ENCODE measurements at places on chromosomes 4 and X. TPM values are rescaled to one million over a fixed set of nuclear protein-coding genes. Genes with fewer than 3 reads are reported as not detected.

FGFBP1 gene
- polyA plus RNA-seq = not detected

YIPF7 gene
- polyA plus RNA-seq = not detected

MAML3 gene
- 1.9 TPM for polyA plus RNA-seq

SPATA4 gene
- not detected for polyA plus RNA-seq

GRCh38 chrX:51608766-51609165 is 9.9 kb downstream of the CENPVL3 start:
- no peak for DNase-seq

DNA sequence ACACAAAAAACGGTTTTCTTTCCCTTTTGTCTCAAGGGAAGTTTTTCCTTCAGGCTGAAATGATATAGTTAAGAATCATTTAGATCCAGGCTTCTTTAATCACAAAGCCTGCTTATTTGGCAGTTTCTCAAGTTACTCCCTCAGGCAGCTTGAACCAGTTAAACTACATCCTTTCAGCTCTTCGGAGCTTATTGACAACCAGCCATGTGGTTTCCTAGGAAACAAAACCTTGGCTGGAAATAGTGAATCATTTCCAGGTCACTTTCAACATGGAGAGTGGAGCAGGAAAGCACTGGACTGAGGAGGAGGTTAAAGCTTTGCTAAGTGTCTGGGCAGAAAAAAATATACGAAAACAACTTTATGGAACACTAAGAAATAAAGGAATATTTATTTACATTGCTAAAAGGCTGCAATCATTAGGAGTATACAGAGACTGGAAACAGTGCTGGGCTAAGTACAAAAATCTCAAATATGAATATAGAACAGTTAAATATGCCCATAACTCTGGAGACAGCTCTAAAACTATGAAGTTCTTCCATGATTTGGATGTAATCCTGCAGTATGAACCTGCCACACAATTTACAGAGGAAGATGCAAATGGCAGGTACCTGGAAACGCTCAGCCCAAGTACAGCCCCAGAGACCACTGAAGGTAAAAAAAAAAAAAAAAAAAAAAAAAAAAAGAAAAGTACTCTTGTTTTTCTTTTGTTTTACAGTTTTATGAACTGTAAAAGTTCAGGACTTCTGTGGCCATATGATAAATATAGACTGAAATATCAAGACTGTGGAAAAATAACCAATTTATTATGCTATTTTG is 23.2 kb upstream of the AASDH start:
- no peak for DNase-seq

DNA sequence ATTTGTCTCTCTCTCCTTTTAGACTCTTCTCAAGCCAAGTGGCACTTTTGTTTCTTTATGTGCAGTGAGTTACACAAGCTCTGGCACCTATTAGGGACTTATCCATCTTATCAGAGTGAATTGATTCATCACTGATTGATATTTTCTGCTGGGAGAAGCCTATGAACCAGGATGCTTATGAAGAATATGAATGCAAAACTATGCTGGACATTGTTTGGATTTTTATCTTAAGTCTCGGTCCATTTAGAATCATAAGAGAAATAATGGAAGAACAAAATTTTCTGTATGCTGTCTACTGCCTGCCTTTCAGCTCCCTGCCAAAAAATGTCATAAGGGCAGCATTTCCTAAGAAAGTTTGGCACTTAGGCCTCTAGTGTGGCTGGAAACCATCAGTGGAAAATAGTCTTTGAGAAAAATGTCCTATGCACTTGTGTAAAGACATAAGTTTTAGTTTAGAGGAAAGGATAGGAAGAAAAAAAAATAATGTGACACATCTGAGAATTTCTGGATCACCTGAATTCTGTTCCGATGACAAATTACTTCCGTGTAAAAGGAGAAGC is 365.7 kb upstream of the MAD2L1 start:
- no peak for DNase-seq

- DNase-seq = no peak
These were observed 256.1 kb downstream of the THOC2 start for GRCh38 chrX:123476611-123477219.

DNA sequence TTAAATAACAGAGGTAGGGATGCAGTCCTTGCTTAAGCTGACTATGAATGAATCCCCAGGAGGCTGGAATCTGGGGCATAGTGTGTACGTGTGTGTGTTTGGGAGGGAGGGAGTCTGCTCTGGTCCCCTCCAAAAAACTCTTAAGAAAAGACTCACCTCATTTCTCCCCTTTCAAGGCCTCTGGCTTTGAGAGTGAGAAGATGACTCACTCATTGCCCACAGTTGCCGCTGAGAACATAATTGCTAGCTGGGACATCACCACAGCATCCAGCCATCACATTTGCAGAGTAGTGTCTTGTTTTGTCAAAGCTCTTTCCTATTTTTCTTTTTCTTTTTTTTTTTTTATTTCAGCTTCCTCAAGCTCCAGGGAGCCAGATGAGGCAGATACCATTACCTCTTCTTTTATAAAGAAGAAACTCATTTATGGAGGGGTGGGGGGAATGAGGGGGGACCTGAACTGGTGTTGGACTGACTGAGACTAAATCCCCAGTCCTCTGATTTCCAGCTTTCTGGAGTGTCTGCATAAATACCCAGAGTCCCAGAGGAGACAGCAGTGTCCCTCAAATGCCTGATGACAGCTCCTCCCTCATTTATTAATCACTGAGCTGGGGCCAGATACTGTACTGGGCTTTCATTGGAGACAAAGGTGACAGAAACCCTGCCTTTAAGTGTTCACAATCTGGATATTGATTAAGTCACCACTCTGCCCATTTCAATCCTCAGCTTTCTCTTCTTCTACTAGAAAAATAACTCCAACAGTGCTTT is 61.9 kb upstream of the LAS1L start:
- no peak for DNase-seq

DNA sequence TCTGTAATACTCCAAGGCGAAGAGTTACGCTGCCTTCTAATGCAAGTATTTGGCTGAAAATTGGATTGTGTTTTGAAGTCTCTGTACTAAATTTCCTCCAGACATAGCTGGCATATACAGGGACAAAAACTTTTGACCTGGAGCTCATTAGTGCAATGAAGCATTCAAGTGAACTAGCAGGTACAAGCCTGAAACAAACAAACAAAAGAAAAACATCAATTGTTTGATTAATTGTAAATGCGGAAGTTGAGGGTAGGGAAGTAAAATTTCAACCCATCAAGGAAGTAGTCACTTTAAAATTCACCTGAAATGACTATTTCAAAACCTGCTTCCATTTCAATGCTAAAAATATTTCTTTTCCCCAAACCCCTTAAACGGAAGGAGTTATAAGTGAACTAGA is 516.3 kb upstream of the ATOH1 start:
- no peak for DNase-seq

GRCh38 chr4:60737858-60738257 is 462.3 kb upstream of the ADGRL3 start:
- DNase-seq = no peak

- DNase-seq = no peak
These were observed 69.0 kb downstream of the KLHL13 start for GRCh38 chrX:118047446-118048186.
